Cardiac muscle cell (in vitro differentiated cells and primary cell): ENCODE measurements at places on chromosomes 12 and 14.

GRCh38 chr12:53344487-53344823, 8.3 kb upstream of the SP7 start:
- DNase-seq, result no peak

DNA sequence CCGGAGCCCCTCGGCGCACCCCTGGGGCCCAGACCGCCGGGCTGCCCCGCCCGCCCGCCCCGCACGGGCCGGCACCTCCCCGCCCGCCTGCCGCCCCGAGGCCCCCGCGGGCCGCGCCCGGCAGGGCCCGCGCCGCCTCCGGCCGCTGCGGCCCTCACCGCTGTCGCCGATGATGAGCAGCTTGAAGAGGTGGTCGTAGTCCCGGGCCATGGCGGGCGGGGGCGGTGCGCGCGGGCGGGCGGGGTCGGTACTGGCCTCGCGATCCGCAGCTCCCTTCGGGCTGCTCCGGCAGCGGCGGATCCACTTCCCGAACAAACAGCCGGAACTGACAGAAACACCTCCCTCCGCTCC, at the start of gene RAB35:
Gene RAB35, minus strand, starts transcription at position 313 of the 351 bp plus-strand sequence. Its CDS starts 103 bp downstream, at position 210.
- DNase-seq, result no peak

GRCh38 chr12:100682178-100682577, 108.7 kb downstream of the GAS2L3 start:
- no peak for DNase-seq

- DNase-seq, result no peak
Measured at GRCh38 chr14:93926245-93926872, 785 bp upstream of the FAM181A start.

GRCh38 chr12:68414988-68415387, 82.8 kb upstream of the MDM1 start:
- DNase-seq, result no peak

DNA sequence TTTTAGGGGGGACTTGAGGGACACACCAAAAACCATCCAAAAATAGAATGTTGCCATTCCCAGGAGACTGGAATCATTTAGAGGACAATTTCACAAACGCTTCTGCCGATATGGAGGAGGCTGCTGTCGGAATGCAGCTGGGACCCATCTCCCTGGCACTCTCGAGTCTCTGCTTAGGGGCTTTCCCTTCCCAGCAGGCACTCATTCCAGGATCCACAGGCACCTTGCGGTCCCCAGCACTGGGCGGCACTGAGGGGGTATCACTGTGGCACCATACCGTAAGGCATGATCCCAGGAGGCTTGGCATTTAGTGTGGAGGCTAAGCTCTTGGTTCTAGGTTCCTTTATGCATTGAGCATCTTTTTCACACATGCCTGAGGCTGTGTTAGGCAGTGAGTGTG, 36.6 kb upstream of the LTBP2 start:
- no peak for DNase-seq

GRCh38 chr14:89563471-89563870, 146.4 kb upstream of the FOXN3 start:
- no peak for DNase-seq

DNA sequence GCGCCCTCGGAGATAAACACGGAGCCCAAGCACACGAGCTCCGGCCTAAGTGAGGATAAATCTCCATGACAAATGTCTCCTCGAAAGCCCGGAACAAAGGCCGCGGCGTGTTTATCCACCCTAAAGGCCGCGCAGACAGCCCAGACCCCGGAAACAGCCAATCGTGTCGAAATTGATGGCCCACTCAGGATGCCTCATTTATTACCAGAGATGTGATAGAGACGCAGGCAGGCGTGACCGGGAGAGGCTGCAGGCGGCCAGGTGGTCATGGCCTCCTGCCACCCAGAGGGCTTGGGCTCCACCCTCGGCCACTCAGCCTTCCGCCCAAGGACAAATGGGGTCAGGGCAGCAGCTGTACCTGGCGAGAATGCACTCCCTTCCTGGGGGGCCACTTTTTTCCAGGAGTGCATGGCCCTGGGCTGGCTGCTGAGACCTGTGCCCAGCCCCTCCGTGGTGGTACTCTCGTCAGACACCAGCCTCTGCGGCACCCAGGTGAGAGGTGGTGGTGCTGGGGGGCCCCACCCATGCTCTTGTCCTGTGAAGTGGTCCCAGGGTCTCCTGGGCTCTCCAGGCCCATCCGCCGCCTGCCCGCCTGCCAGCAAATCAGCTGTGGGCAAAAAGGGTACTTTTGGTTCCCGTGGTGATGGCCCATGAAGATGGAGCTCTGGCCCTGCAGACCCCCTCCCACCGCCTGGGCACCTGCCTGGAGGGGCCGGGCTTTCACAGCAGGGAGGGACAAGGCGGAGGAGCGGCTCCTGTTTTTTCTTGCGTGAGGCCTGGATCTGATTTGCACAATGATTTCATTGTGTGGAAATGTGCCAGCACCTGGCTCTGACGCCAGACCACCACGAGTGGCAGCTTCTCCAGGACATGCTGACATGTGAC, 211.5 kb upstream of the C14orf180 start:
- DNase-seq, result no peak

GRCh38 chr12:24519759-24520158, 429.1 kb downstream of the BCAT1 start:
- DNase-seq, result no peak

DNA sequence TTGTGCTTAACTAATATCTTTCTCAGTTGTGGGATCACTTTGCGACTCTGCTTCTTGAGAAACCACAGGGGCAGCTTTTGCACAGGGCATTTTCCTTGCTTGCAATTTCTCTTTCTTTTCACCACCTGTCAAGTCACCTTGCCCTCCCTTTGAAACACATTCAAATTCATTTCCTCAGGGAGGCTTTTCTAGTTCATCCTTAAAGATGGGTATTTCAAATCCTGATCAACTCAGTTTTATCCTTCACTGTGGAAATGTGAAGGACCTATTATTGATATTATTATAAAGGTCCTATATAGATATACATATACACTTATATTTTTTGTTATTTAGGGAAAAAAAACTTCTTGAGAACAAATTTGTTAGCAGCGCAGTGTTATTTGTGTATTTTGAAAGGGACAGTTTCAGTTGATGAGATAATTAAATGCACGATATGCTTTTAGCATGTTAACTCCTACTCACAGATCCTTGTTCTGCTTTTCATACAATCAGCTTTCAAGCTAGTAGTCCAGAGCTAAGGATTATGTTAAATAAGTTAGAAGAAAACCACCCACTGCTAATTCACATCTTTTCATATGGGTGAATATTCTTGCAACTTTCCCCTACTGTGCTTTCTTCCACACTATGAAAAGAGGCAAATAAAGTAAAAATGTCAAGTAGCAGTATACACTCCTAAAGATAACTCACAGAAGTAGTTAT, 501.4 kb upstream of the RGS6 start:
- DNase-seq, result no peak

DNA sequence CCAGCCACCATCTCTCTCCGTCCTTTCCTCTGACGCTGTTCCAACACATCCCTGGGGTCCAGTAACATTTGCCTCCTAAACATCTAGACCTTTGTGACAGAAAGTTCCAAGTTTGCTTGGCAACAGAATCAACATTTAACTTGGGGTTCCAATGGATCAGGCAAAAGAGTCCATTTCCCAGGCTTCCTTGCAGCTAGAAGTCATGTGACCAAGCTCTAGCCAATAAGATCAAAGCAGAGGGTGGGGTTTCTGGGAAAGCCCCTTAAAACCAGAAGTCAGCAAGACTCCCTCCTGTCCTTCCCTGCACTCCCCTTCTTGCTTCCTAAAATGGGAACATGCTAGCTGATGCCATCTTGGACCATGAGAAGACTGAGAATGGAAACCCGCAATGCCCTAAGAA, 14.7 kb downstream of the FOXN3 start:
- DNase-seq, result no peak

DNA sequence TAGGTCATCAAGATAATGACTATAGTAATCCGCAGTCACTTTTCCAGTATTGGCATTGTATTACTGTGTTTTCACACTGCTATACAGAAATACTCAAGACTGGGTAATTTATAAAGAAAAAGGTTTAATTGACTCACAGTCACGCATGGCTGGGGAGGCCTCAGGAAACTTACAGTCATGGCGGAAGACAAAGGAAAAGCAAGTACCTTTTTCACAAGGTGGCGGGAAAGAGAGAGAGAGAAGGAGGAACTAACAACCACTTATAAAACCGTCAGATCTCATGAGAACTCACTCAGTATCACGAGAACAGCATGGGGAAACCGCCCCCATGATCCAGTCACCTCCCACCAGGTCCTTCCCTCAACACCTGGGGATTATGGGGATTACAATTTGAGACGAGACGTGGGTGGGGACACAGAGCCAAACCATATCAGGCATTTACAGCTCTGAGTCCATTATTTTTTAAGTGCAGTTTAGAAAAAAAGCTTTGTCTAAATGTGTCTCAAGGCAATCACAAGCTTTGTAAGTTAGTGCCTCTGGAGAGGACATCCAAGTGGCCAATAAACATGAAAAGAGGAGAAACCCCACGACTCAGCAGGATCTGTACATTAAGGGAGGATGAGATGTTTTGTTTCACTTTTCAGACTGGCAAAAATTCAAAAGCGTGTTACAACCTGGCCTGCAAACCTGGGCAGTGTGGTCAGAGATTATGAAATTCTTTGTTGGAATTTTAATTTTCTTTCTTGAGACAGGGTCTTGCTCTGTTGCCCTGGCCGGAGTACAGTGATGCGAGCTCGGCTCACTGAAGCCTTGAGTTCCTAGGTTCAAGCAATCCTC, 82.0 kb downstream of the DNAH10 start:
- no peak for DNase-seq

DNA sequence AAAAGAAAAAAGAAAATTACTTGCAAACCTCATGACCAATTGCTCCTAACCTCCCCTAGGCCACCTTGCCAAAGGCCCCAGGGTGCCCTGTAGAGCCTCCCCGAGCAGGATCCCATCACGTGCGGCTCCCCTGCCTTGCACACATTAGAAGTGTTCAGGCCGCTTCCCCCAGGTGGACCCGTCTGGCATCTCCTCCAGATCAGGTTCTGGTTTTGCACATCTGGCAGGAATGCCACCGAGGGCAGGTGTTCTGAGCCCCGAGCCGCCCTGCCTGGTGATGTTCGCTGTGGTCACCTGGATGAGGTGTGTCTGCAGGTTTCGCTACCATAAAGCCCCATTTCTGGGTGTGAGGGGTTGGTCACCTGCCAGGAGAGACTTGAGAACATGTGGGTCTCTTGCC, 19.3 kb downstream of the MMP17 start:
- DNase-seq, result no peak

DNA sequence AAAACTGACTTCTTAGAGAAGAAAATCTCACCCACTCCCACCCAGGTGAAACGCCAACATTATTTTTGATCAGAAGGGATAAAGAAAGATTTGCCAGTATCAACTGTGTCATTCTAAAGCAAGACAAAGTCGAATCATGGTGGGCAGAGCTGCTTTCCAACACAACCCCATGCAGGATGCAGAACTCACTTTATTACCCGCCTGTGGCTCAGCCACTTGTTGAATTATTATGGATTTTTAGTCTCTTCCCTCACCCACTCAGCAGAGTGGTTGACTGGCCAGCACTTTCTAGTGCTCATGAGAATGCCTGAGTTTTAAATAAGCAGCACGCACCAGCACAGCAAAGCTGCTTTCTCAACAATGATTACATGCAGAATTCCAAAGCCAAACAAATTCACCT, 32.1 kb downstream of the CRACR2A start:
- DNase-seq, result no peak

DNA sequence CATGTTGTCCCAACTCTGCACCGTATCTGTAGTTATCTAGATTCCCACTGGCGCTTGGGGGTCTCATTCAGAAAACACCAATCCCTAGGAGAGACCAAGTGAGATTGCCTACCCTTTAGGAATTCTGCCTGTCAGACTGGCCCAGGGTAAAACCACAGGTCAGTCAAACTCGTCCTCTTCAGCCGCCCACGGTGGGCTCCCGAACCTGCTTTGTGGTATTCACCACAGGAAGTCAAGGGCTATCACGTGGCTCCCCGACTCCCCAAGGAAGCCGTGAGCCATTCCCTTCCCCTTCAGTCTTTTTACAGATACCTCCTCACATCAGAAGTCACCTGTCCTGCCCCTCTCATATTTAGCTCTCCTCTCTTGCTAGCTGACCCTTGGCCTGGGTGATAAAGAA, 159.9 kb downstream of the EGLN3 start:
- no peak for DNase-seq

DNA sequence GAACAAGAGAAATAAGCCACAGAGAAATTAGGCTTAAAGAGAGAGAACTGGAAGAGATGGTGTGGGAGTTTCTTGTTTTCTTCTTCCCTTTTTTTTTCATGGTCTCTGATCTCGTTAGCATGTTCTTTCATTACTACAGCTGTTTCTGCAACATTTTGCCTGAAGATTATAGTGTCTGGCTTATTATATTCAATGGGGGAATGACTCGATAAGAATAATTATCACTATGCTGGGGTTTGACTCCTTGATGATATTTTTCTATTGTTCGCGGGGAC, 70.0 kb downstream of the TMEM132C start:
- no peak for DNase-seq

DNA sequence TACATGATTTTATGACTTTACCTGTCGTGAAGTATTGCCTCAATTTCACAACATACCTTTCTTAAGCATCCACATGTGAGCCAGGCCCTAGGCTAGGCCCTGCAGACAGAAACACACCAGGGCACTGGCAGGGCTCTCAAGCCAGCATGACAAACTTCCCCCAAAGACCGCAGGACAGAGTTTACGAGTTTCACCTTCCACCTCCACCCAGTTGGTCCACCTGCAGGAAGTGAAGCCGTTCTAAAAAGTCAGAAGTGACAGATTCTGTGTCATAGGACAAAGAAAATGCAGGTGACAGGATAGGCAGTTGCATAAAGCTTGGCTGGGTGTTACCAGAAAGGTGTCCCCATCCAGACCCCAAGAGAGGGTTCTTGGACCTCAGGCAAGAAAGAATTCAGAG, 382.3 kb downstream of the PCNX1 start:
- no peak for DNase-seq

DNA sequence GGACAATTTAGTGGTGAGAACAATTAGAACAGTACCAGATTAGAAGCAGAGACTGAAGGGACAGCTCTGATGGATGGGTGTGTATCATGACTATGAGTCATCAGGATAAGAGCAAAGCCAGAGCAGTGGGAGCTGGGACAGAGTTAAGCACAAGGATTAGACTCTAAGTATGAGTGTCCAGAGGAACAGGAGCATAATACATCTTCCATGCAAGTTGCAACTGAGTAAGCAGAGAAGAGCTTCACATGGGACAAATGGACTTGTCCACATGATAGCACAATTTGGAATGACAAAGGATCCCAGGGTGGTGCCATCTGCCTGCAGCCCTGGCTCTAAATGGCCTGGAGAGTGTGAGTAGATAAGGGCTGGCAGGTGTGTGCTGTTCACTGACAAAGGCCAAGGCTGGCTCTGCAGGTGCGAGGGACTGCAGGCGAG, 226.4 kb upstream of the CAND1 start:
- DNase-seq, result peak; percentile 9

DNA sequence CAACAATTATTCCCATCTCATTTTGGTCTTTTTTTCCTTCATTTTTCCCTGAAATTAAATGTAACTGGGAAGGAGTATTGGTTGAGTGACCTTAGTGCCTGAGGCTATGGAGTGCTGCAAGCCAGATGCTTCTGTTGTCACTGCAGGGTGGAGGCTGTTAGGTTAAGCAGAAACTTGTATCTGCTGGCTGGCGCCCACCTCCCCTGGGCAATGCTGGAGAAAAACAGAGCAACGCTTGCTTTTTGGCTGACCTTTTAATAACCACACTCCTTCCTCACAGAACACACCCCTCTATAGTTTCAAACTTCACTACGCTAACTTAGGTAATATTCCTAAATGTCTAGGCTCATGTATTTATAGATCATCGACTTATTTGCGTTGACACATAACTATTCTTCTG, 583.5 kb upstream of the NOVA1 start:
- DNase-seq, result no peak
